Activated naive CD4-positive, alpha-beta T cell treated with anti-CD3 and anti-CD28 coated beads, Interleukin-2, amount 50 U/mL, for 72 hours (primary cell): ENCODE measurements at places on chromosomes 11 and 22.
A peak's percentile ranks its signal among the peaks of the same experiment; 100 is the strongest.

DNA sequence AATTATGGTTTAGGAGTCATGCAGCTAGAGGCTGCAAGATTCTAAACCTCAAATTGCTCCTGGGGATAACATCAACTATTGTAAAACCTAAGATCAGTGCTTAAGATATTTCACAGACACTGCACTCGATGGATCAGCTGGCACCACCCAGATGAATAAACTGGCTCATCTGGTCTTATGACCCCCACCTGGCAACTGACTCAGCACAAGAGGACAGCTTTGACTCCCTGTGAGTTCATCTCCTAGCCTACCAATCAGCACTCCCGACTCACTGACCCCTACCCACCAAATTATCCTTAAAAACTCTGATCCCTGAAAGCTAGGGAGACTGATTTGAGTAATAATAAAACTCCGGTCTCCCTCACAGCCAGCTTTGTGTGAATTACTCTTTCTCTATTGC, 782 bp upstream of the TTC12 start:
- no peak for DNase-seq

DNA sequence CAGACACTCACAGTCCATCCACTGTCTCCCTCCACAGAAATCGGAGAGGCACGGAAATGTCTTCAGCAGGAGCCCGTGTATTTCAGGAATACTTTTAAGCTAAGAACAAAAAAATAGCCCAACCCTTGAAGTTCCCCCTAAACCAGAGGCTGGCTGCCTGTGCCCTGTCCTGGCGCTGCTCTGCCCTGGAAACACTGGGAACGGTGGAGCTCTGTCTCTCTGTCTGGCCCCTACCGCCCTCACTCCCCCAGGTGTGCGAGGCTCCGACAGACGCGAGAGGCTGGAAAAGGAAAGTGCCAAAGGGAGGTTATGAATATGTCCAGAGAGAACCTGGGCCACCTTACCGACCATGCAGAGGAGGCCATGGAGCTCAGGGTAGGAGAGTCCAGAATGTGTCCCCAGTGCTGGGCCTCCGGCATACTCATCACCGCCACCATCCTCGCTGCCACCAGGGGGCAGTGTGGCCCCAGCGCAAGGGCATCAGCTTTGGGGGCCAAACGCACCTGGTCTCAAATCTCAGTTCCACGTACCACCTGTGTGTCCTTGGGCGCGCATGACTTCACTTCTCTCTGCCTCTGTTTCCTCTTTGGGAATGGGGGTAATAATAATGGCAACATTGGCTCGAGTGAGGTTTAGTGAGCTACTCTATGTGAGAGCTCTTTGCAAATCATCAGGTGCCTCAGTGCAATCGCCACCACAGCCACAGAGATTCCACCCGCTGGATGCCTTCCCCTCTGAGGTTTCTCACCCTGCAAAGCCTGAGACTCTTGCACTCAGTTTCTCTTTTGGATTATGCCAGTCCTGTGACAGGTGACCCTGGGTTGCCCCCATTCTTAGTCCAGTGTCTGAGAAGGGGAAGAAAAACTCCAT, 10.4 kb upstream of the SLCO2B1 start:
- peak; percentile 89 for DNase-seq

DNA sequence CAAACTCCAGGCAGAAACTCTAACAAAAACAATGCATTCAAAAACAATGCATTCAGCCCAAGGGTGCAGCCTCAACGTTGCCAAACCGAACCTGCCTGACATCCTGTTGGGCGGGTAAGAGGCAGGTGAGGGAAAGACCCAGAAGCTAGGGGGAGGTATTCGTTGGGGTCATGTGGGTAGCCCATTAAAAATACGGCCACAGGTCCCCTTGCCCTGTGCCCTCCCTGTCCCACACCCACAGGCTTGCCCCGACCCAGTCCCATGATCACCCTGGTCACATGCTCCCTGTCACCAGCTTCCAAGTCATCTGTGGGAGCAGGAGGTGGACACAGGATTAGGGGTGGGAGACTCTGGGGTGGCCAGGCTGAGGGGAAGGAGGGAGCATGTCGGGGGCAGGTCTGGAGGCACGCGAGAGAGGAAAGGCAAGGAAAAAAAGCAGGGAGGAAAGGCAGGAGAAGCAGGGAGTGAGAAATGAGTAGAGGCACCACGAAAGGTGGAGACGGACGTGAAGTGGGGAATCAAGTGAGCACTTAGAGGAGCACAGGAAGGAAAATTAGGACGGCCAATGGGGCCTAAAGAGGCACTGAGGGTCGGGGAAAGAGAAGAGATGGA, 683 bp downstream of the PLA2G6 start:
- no peak for DNase-seq

DNA sequence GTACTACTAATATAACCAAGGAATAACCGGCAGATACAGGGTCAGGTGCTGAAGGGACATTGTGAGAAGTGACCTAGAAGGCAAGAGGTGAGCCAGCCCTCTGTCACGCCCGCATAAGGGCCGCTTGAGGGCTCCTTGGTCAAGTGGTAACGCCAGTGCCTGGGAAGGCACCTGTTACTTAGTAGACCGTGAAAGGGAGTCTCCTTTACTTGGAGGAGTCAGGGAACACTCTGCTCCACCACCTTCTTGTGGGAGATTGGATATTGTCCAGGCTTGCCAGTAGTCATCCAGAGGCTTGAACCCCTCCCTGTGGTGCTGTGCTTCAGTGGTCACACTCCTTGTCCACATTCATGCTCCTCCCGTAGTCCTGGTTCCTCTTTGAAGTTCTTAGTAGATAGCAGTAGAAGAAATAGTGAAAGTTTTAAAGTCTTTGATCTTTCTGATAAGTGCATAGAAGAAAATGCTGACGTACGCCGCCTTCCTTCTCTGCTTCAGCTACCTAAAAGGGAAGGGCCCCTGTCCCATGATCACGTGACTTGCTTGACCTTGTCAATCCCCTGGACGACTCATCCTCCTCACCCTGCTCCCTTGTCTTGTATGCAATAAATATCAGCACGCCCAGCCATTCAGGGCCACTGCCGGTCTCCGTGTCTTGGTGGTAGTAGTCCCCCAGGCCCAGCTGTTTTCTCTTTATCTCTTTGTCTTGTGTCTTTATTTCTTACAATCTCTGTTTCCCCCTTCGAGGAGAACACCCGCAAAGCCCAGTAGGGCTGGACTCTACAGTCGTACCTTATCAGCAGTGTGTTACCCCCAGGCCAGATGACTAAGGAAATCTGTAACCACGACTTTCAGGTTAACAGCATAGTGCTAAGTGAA, 6.1 kb downstream of the NUP50 start:
- no peak for DNase-seq

GRCh38 chr11:63663809-63664208, 7.4 kb downstream of the ATL3 start:
- no peak for DNase-seq

DNA sequence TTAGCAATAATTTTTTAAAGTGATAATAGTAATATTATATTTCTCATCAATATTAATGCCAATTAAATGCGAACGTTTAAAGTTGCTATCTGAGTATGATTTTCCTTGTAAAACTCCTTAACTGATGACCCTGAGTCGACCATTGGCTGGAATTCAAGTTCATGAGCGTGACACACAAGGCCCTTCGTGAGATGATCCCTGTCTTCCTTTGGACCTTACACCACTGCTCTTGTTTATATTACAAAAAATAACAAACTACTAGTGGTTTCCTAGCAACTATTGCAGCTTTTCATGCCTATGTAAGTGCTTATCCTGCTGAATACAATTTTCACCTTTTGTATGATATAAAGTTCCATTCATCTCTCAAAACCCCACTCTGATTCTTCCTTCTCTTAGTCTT, 752.9 kb downstream of the CNTN5 start:
- DNase-seq, result no peak
